ENCODE measurements at places on chromosomes 3 and 15. TPM values are rescaled to one million over a fixed set of nuclear protein-coding genes. Genes with fewer than 3 reads are reported as not detected.

ALDH1L1 gene
- not detected for total RNA-seq

DNA sequence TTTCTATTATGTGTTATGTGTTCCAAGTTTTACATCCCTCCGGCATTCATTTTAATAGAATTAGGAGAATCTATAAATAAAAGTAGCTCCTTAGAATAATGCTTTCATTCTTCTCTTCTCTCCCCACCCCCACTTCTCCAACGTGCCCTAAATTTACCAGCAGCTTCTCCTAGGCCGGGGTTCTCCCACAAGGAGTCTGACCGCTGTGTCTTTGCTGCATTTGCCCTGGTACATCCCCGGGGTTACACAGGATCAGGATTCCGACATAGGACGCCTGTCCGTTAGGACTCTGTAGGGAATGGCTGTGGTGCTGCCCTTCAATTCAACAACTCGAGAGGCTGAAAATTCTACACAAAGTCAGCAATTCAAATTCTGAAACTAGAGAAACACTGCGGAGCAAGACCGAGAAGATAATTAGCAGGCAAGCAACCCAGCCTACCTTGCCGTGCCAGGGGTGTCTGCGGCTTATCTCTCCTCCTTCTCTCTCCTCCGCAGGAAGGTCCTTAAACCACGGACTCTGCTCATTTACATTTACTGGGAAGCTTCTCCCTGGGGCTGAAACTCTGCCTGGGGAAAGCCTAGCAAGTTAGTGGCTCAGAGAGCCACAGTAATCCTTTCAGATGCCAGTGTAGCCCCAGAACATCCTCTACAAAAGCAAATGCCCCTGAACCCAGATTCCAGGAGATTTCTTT lies 18.8 kb downstream of the PCSK6 start:
- no peak for DNase-seq

DNA sequence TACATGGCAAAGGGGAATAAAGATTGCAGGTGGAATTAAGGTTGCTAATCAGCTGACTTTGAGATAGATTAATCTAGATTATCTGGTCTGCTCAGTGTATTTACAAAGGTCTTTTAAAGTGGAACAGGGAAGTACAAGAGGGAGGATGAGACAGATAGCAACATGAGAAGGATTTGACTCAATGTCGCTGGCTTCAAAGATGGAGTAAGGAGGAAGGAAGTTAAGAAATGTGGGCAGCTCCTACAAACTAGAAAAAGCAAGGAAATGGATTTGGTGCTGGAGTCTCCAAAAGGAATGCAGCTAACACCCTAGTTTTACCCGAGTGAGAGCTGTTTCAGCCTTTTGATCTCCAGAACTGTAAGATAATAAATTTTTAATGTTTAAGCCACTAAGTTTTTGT lies 180.7 kb upstream of the TTC14 start:
- DNase-seq: no peak

DNA sequence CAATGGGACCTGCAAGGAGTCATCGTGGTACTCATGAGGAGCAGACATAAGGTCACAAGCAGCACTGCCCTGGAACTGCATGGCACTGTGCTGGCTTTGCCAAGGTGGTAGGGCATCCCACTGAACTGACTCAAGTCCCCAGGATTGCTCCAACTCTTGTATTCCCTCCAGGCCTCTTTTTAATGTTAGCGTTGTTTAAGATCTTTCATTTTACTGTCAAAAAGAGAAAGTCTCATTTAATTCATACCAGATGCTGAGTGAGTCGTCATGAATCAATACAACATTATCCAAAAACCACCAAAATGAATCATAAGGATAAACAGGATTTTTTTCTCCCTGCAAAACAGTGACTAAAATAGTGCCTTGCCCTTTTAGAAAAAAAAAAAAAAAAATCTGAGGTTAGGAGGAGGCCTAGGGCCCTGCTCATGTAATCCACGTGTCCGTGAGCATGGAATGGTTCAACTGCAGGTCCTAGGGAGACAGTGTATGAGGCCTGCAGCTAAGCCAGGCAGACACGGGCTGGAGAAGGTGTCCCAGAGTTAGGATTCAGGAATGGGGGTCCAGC lies 36.7 kb upstream of the BLM start:
- DNase-seq: no peak

TUSC2 gene
- 26.8 TPM for total RNA-seq

COL6A5 gene
- total RNA-seq: not detected

DNA sequence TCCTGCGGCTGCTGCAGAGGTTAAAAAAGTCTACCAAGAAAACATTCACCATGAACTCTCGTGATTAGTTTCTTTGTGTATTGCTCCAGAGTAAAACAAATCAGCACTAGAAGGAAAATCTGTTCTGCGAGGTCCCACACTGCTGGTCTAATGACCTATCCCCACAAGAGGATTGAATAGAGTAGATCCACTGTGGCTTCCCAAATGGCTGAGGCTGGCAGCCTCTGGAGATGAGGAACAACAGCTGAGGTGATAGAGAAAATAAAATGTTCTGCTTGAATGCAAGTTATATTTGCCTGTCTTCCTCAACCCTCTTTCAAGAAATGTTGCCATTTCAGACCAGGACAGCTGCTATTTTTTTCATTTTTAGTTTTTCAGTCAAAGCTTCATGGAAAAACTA lies 883.3 kb downstream of the CADM2 start:
- no peak for DNase-seq
